ENCODE measurements at places on chromosomes 2 and 18.
A peak's percentile ranks its signal among the peaks of the same experiment; 100 is the strongest.

DNA sequence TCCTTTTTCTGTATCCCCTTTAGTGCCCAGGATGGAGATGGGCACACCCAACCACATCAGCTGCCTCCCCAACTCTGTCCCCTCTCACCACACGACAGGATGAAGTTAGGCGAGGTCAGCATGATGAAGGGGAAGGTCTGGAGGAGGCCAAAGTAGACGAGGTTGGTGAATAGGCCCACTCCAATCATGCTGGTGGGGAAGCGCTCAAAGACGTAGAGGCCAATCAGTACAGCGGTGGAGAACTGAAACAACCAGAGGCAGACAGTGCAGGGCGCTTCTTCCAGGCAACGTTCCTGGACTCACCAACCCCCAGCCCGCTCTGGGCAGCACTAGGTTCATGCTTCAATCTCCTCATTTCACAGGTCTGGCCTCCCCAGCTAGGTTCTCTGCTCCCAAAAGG, 2.9 kb downstream of the TEX261 start:
- no peak for DNase-seq

DNA sequence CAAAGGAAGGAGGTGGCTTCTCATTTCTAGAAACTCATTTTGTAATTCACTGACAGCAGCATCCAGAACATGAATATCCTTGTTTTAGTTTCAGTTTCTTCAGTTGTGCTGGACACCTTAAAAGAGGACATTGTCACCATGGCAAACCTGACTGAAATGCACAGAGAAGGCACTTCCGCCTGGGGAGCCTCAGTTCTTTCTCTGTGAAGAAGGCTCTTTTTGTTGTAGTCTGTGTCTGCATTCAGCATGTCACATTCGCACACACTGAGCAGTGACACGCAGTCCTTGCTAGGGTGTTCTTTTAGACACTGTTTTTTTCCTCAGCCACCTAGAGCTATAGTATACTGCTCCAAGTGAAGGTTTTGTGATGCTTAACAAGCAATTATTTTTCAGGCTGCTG, 9.5 kb upstream of the RPRM start:
- no peak for DNase-seq

- no peak for DNase-seq
Observed at GRCh38 chr2:133591164-133591563, 22.9 kb upstream of the NCKAP5 start.

DNA sequence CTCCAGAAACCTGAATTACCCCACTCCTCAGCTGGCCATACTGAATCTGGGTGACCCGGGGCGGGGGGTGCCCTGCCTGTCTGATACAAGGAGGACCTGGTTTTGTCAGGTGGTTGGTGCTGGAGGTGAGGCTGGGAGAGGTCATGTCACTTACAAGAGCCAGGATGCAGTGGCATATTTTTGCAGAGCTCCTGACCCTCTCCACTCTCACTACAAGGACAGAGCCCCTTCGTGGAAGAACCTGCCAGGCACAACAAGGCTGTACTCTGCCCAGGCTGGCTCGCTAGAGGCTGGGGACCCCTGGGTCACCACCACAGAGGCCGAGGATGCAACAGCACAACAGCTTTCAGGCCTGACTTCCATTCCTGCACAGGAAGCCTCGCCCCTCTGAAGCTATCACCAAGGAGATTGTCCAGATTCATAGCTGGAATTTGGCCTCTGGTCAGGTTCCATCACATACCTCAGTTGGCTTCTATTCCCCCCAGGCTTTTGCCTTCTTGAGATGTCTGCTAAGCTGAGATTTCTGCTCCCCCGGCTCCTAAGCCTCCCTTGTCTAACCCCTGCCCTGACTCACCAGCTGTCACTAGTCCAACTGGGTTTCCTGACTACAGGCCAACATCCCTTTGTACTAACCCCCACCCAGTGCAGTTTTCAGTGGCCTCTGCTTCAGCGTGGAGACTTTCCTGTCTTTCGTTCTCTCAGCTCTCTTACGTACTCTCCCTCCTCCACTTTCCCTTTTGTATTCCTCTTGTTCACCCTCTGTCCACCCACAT, 132.5 kb upstream of the EPAS1 start:
- DNase-seq = no peak

GRCh38 chr2:142291969-142292368, 161.2 kb upstream of the LRP1B start:
- DNase-seq = no peak

- no peak for DNase-seq
Observed at GRCh38 chr2:120666433-120666832, 69.2 kb upstream of the GLI2 start.

DNA sequence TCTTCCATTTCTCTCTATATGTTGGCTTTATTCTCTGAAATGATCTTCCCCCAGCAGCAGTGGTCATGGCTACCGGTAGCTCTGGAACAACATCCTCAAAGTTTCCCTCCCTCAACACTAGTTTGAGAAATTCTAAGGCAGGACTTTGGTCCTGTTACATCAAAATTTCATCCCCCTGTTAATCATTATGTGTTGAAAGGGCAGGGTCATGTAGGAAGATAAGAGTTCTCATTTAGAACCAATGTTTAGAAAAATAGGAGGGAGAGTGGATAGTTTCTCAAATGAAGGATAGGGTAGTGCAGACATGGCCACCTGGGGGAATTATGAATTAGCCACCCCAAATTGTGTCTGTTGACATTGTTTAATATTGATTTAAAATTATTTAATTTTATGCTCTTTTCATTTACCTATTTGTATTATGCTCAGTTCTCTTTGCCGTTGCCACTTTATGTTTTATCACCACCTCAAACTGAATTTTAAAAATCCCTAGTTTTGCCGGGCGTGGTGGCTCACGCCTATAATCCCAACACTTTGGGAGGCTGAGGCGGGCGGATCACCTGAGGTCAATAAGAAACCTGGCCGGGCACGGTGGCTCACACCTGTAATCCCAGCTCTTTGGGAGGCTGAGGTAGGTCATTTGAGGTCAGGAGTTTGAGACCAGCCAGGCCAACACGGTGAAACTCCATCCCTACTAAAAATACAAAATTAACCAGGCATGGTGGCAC, 22.3 kb downstream of the EML4 start:
- DNase-seq = no peak

GRCh38 chr2:109609352-109610024, 4.3 kb downstream of the SEPTIN10 start:
- DNase-seq = no peak

- DNase-seq = no peak
Observed at GRCh38 chr2:85423525-85423924, 5.0 kb downstream of the SH2D6 start.

- no peak for DNase-seq
Observed at GRCh38 chr2:159617646-159618045, 1.3 kb upstream of the BAZ2B start.

- no peak for DNase-seq
Observed at GRCh38 chr18:75681538-75682115, 254.1 kb upstream of the SMIM21 start.

- DNase-seq = no peak
Observed at GRCh38 chr2:45786030-45786835, 134.8 kb downstream of the PRKCE start.

DNA sequence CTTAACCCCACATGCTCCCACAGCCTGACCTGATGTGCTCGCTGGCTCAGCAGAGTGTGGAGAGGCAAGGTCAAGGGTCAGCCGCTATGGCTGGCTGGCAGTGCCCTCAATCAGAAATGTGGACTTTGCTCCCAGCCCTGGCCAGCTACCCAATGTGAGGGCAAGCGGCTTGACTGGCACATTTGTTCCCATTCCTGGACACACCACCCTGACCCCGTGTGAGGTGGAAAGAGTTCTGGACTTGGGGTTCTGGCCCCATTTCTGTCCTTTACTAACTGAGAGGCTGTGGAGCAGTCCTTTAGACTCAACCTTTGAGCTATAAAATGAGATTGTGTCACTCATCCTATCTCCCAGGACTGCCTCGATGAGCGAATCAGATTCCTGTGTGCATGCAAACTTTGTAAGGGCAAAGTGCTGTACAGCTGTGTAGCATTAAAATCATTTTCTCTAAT, 9.1 kb downstream of the THNSL2 start:
- DNase-seq = no peak

DNA sequence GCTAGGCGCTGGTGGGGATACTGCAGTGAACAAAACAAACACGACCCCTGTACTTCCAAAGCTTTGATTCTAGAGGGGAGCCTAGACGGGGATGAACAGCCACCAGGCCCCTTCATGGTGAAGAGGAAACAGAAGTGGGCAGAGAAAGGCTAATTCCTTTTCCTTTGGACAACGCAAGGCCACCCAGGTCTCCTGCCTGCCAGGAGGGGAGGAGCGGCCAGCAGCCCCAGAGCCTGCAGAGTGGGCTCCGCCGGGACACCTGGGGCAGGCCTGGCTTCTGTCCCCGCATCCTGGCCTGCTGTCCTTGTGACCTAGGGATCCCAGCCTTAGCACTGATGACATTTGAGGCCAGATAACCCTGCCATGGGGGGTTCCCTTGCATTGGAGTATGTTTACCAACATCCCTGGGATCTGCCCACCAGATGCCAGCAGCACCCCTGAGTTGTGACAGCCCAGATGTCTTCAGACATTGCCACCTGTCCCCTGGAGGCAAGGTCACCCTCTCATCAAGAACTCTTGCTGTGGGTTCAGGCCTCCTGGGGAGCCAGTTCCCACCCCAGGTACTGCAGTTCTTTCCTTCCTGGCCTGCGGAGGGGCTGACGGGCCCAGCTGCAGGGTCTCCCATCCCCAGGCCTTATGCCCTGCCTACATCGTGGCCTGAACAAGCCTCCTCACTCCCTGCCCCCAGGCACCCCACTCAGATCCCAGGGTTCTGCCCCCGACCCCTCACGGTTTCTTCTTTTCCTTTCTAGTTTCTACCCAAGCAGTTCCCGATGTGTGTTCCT, 125.7 kb downstream of the SEPTIN10 start:
- no peak for DNase-seq

DNA sequence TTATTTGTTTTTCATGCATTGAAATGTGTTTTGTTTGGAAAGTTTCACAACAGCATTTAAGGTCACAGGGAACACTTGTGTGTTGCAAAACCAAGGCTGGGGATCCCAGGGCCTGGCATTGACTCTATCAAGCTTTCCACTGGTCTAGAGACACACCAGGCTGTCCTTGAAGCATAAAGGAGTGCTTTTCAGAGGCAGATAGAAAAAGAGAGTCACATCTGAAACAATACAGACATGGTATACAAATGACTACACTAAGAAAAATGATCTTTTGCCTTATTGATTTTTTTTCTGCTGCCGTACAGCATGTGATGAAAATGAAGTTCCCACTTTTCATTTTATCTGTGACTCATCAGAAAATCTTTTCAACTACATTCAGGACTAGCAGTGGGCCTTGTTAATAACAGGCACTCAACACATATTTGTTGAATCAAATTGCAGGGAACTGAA, 61.9 kb upstream of the ZCCHC2 start:
- DNase-seq = no peak

DNA sequence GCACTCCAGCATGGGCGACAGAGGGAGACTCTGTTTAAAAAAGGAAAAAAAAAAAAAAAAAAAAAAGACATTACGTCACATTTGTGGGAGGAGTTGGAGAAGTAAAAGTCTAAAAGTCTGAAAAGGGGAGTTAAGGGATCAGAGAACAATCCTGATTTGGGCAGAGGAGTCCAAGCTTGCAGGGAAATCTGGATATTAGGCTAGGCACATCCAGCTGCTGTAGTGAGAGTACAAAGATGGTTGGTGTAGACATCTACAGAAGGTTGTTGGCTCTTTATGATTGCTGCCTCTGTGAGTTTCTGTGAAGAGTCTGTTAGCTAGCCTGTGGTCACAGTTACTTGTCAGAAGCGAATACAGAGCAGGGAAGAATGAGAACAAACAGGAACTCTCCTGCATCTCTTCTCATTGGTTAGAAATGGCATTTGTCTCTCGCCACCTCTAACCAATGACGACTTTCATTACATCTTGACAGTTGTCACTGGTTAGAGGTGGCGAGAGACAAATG, 3.3 kb upstream of the OSBPL6 start:
- no peak for DNase-seq

GRCh38 chr2:62473246-62473827, 32.7 kb downstream of the TMEM17 start:
- DNase-seq = no peak

GRCh38 chr2:239887604-239888003, 137.5 kb downstream of the NDUFA10 start:
- DNase-seq = no peak

GRCh38 chr2:191789796-191790195, 57.1 kb downstream of the CAVIN2 start:
- no peak for DNase-seq

DNA sequence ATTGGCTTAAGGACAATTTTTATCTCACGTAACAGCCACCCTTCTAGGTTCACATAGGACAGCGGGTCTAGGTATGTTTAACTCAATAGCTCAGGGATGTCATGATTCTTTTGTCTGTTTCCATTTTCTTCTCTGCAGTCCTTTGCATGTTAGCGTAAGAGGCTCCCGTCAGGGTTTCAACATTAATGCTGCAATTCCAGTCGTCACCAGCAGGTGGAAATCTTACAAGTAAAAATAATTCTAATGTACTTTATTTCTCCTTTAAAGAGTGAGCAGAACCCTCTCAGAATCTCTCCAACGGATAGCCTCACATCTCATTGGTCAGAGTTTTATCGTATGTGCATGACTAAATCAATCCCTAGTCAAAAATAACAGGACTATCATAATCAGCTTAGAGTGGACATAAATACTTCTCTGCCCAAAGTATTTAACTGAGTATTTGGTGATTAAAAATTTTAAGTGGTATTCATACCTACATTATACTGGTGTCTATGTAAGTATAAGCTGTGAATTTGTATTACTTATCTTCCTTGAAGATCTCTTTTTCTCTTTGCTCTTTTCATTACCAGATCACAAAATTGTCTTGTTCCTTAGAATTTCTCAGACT, 487.2 kb upstream of the GCFC2 start:
- DNase-seq = peak; percentile 1

- no peak for DNase-seq
Observed at GRCh38 chr18:5311301-5311989, 15.9 kb upstream of the ZBTB14 start.

All from activated T-cell treated with anti-CD3 and anti-CD28 coated beads for 1 hour (primary cell).